ENCODE measurements at places on chromosomes 2 and 18.
A peak's percentile ranks its signal among the peaks of the same experiment; 100 is the strongest.

DNA sequence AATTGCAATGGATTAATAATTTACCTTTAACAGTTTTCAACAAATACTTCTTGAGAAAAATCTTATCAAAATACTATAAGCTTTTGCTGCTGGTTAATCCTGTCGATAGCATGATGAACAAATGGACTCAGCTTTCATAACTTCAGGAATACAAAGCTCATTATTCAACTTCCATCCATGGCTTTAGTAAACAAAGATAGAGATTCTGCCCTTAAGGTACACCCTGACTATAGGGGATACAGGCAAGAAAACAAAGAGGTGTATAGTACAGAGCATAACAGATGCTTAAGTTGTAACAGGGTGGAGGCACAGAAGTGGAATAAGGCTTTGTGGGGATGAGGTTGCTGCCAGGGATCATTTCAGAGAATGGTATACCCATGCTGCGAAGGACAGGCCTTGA lies 272.5 kb upstream of the STON1 start:
- no peak for DNase-seq

- no peak for DNase-seq
These were observed 85.3 kb downstream of the FEZ2 start for GRCh38 chr2:36512705-36513104.

- no peak for DNase-seq
These were observed 47.0 kb downstream of the CHST9 start for GRCh38 chr18:27138079-27138478.

DNA sequence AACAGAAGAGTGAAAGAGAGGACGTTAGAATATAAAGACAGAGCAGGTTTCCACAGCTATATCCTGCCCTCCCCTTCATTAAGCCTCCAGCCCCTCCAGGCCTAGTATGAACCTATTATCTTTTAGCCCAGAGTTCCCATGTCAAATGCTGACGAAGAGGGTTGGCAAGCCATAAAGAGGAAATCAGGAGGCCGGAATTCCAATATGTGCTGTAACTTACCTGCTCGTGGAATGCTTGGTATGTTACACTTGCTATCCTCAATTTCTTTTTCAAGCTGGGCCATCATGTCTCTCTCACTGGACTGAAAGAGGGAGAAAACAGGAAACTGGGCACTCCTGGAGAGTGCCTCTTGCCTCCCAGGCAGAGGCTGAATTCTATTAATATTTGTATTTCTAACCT lies 264.1 kb downstream of the TRIB2 start:
- DNase-seq, result no peak

DNA sequence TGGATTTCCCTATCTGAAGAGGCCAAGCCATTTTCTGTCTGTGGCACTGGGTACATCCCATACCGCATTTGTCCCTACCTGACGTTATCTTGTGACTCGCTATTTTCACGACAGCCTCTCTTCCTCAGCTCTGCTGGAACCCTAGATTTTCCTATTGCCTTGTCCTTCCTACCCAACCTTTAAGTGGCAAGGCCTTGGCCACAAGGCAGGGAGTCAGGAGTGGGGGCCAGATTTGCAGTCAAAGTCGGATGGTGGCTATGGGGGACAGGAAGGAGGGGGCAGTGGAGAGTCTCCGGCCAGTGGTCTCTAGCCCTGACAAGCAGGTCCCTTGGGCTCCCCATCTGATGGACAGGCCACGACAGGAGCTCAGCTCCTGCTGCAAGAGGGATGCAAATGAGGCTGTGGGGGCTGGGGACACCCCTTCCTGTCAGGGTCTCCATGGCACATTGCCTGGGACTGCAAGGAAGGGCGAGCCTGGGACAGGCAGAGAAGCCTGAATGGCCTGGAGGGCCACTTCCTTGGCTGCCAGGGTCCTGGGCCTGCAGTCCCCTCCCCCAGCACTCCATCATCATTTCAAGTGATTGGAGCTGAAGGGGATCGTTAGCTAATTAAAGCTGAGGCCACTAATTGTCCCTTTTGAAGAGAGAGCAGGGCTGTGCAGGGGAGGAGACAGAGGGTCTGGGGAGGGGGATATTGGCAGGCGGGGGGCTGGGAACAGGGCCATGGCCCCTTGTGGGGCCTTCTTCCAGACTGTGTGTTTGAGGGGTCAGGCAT lies 6.3 kb upstream of the ECEL1 start:
- no peak for DNase-seq

GRCh38 chr2:241844831-241845578 lies 13.7 kb downstream of the PDCD1 start:
- no peak for DNase-seq

- no peak for DNase-seq
These were observed 100.9 kb downstream of the ARL4C start for GRCh38 chr2:234395891-234396420.

GRCh38 chr18:79955302-79956075 lies 4.0 kb upstream of the SLC66A2 start:
- DNase-seq, result no peak

GRCh38 chr2:239803102-239803765 lies 221.9 kb downstream of the NDUFA10 start:
- DNase-seq, result no peak

DNA sequence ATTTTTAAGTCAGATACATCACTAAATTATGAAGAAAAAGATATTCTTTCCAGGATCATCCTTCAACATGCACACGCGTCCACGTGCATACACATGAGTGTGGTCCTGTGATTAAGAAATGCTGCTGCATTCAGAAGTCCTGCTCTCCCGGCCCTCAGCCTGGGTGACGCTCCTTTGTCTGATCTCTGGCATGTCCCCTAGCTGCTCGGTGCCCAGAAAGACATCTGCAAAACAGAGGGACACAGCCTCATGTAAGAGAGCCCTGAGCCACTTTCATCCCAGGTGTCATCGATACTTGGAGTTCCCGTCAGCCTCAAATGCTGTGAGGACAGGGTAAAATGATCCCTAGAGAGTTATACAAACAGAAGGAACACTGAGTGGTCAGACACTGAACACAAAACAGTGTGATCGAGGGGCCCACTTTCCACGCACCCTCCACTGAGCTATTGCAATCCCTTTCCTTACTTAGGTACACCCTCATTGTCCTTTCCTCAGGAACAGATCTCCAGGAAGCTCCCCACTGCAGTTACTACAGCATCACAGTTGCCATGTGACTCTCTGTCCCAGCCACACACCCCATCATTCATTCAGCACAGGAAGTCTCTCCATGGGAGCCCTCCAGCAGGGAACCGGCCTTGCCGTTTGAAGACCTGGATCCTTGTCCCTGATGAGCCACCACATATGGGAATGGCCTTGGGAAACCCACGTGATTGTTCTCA lies 32.1 kb downstream of the CRACDL start:
- no peak for DNase-seq

GRCh38 chr2:24482251-24482971 lies 8.6 kb upstream of the NCOA1 start:
- no peak for DNase-seq

GRCh38 chr2:65360441-65360840 lies 72.0 kb downstream of the SPRED2 start:
- no peak for DNase-seq

GRCh38 chr2:216306868-216307267 lies 65.4 kb downstream of the MARCHF4 start:
- no peak for DNase-seq

DNA sequence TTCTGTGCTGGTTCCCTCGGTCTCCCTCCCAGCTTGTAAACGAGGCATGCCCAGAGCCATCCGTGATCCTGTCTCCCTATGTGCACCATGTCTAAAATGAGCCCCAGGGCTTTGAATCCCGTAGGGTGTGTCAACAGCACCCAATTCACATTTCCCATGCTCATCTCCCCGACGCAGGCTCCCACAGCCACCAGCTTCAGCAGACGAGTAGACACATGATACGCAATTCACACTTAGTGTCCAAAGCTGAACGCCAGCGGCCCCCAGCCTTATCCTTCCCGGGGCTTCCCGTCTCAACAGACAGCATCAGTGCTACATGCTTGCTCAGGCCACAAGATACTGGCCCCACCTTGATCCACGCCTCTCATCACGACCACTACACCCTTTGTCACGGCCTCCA lies 88.1 kb downstream of the EIPR1 start:
- DNase-seq, result no peak

DNA sequence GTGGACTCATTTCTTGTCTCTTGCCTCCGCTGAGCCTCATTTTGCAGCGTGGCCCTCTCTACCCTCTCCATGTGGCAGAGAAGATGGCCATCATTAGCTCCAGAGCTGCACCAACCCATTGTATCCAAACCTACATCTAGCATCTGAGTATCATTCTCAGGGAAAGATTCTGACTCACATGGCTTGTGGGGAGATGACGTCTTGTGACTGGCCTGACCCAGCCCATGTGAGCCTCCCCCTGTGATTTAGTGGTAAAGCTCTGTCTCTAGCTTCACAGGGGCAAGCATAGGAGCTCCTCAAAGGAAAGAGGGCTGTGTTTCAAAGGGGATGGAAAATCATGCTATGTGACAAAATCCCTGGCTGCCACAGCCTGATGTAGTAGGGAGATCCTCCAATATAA lies 87.4 kb upstream of the RBMS1 start:
- no peak for DNase-seq

DNA sequence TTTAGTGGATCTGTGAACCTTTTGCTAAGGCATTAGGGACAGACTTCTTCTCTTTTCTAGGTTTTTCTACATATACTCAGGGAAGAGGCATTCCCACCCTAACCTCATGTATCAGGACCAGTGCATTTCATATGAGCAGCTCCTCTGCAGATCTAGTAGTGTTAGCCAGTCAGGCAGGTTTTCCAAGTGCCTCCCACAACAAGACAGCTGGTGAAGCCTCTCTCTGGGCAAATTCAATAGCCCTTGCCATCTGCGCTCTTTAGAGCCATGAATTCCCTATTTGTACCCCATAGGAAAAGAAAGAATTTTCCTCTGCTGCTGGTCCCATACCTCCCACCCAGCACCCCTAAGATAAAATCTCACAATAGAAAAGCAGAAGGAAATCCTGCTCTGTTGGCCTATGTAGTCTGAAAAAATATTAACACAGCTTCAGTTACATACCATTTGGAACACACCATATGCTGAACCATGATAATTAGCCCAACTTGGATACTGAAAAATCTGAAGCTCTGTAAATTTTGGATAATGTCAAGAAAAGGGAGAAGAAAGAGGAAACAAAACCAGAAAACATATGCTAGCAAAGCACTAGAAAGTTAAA lies 1354.6 kb upstream of the NRXN1 start:
- DNase-seq, result no peak

- no peak for DNase-seq
These were observed 637.2 kb upstream of the ZEB2 start for GRCh38 chr2:145157036-145157675.

- DNase-seq, result no peak
These were observed 67.5 kb upstream of the AMMECR1L start for GRCh38 chr2:127953128-127953718.

GRCh38 chr18:45589356-45590035 lies 25.8 kb upstream of the SLC14A2 start:
- DNase-seq, result peak; percentile 96

- DNase-seq, result no peak
These were observed 38.5 kb upstream of the GPR17 start for GRCh38 chr2:127607399-127607908.

- DNase-seq, result no peak
These were observed 399.1 kb downstream of the PLCL1 start for GRCh38 chr2:198203336-198204069.

DNA sequence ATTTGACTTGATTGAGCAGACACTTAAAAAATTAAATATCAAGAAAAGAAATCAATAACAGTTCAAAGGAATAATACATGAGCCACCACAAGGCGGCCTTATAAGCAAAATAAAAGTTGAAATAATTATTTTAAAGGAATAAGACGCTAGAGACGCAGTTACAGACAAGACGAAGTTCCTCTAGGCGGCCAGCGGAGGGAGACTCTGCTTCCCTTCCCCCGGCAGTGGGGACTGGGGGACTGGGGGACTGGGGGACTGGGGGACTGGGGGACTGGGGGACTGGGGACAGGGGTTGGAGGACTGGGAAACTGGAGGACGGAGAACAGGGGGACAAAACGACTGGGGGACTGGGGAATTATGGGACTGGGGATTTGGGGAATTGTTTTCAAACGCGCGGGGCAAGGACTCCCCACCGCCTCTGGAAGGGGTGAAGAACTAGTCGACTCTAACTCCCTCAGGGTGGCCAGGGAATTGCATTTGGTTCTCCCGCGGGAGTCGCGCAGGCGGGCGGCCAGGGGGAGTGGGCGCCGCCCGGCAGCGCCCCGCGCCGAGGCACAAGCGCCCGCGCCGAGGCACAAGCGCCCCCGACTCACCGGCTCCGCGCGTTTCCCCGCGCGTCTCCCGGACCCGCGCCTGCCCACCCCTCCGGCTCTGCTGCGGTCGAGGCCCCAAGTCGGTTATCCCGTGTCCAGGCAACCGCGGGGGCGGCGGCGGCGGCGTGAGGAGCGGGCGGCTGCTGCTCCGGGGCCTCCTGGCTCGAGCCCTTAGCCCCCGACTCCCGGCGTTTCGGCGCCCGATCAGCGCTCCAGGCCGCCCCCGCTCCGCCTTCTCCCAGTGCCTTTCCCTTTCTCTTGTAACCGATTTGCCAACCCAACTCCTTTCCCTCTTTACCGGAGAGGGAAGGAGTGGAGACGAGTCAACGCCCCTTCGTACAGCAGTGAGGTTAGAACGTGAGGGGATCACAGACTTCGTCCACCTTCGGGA lies at the start of gene CCDC178:
Gene CCDC178 (minus strand): TSS at position 662 of the 984 bp plus-strand sequence. CDS start 28,633 bp downstream, outside the sequence.
- peak; percentile 55 for DNase-seq

DNA sequence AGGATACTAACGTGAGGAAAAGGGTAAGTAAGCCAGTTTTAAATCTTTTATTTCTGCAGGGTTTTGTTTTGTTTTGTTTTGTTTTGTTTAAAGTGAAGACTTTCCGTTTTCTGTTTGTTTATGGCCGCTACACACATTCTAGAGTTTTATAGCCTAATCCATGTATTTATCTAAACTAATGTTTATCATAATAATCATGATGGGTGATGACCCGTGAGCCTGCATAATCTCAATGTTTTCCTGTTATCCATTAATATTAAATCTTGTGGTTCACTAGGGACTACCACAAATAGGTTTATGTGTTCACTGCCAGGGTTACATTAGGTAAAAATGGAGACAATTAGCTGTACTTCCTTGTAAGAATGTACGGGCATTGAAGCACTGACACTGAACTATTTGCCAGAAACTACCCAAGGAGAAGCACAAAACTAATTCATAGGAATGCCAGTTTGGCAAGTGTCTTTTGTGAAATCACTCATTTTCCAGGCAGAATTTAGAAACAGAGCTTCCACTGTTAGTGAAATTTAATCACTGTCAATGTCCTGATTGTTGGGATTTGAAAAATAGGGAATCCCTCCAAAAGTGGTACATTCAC lies 574.8 kb downstream of the LRP1B start:
- no peak for DNase-seq

- DNase-seq, result no peak
These were observed 318 bp downstream of the TYW5 start for GRCh38 chr2:199955007-199955338.

GRCh38 chr2:39483534-39483933 lies 46.4 kb upstream of the MAP4K3 start:
- DNase-seq, result no peak

- no peak for DNase-seq
These were observed 47.7 kb downstream of the DNMT3A start for GRCh38 chr2:25293958-25294562.

GRCh38 chr2:16974688-16975087 lies 309.1 kb upstream of the CYRIA start:
- no peak for DNase-seq

- no peak for DNase-seq
These were observed 86.7 kb downstream of the NRP2 start for GRCh38 chr2:205768815-205769494.

Measured in smooth muscle cell of the brain vasculature (primary cell).